Astrocyte of the cerebellum (primary cell): ENCODE measurements at places on chromosomes 16 and 17.

DNA sequence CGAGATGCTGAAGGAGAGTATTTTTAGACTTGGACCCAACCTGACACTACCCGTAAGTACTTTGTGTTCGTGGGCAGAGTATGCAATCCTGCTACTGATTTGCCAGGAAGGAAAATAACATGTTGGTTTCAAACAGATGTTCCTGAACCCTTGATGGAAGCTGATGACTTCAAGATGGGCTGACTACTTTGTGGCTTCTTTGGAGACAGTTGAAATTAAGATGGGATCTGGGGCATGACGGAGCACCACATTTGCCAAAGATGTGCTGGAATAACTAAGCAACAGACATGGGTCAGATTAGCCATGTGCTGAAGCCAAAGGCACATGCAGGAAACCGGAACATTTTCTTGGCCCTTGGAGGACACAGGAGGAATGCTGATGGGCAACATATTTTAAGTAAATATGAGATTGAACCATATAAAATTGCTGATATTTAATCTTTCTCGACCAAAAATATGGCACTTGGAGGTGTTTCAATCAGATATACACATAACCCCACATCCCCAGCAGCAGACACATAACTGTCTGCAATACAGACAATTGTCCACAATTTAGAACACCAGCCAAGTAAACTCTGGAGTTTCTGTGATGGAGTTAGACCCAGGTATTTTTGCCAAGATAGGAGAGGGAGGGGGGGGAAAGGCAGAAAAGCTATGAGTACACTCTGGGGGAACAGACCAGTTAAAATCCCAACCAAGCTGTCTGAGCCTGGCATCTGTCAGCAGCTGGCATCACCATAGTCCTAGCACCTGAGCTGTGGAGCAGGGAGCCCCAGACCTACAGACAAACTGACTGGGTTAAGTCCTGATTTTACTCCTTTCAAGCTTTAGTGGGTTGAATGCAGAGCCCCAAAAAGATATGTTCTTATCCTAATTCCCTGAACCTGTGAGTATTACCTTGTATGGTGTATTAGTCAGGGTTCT is 329.4 kb upstream of the CDH5 start:
- DNase-seq = peak; percentile 59

DNA sequence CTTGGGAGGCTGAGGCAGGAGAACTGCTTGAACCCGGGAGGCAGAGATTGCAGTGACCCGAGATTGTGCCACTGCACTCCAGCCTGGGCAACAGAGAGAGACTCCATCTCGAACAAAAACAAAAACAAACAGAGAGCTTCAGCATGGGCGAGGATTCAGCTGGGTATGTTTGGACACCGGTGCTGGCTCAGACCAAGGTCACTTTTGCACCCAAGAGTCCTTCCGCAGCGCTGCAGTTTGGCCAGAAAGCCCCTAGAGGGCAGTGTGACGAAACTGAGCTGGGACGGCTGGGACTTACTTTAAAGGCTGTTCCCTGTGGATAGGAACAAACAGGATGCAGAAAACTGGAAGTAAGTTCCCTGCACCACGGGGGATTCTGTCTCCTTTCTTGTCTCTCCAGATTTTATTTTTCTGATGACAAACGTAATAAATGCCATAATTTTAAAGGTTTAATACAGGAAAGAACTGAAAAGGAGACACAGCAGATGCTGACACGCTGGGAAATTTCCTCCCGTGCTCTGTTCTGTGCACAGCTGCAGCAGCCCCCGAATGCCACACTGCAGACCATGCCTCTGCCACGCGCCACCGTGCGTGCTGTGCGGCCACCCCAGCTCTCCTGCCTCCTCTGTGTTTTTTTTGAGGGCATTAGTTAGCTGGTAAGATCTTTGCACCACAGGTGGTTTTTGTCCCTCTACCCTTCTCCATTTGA is 25.2 kb upstream of the USP36 start:
- DNase-seq = peak; percentile 48

GRCh38 chr17:64354824-64355535 is 35.7 kb downstream of the PECAM1 start:
- DNase-seq = peak; percentile 44

GRCh38 chr17:57091186-57091618 is 6.2 kb downstream of the AKAP1 start:
- DNase-seq = no peak

GRCh38 chr17:28684963-28685362 is 23.0 kb downstream of the SUPT6H start:
- DNase-seq = no peak

- no peak for DNase-seq
Observed at GRCh38 chr16:14193316-14193871, 122.3 kb downstream of the MRTFB start.

DNA sequence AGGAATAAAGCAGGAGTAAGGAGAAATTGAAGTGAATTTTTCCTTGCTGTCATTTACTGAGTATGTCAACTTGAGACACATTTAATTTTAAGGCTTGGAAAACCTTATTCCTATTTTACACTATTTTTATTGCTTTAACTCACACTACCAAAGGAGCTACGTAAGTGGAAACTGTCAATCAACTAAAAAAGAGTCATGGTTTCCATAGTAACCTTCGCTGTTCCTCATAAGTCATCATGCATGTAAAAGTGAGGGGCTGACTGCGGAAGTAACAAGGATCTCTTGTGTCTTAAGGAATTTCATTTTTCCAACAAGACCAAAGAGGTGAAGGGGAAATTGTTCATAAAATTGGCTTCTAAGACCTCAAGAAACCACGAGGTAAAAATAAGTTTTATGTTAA is 516.2 kb upstream of the CA10 start:
- DNase-seq = no peak

DNA sequence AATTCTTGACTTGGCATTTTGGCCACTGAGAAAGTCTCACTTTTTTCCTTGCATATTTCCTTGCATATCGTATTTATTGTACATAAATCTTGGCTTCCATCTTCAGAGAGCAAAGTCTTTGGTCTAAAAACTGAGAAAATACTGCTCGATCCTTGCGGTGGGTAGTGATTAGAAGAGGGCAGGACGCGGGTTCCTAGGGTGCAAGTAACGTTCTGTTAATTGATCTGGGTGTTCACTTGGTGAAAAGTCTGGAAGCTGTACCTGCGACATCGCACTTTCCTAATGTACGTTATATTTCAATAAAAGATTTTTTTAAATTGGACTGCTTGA is 758 bp upstream of the UBALD2 start:
- no peak for DNase-seq

- no peak for DNase-seq
Observed at GRCh38 chr16:28241924-28242323, 30.2 kb upstream of the XPO6 start.

- no peak for DNase-seq
Observed at GRCh38 chr16:9484881-9485280, 393.4 kb downstream of the HAPSTR1 start.

- DNase-seq = no peak
Observed at GRCh38 chr17:37701496-37701898, 43.4 kb downstream of the HNF1B start.

- DNase-seq = no peak
Observed at GRCh38 chr16:49652456-49653172, 203.3 kb downstream of the ZNF423 start.

DNA sequence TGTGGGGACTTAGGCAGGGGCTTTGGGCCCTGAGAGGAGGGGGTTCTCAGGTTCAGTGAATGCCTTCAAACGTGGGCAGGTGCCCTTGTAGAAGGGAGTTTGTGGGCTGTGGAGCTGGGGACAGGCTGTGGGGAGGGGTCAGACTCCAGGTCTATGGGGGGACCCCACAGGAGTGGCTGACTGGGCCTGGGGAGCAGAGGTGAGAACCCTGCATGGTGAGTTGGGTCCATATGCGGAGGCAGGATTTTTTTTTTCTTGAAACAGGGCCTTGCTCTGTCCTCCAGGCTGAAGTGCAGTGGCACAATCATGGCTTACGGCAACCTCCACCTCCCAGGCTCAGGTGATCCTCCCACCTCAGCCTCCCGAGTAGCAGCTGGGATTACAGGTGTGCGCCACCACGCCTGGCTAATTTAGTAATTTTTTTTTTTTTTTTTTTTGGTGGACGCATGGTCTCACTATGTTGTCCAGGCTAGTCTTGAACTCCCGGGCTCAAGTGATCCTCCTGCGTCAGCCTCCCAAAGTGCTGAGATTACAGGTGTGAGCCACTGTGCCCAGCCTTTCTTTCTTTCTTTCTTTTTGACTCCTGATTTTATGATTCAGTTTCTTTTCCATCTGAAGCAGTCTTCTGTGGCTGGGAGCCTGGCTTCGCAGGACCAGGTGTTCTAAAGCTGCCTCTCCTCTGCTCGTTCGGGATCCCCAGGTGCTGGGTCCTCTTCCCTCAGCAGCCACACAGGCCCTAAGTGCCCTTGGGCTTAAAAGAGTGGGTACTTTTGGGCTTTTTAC is 19.0 kb upstream of the ADCY7 start:
- DNase-seq = no peak

DNA sequence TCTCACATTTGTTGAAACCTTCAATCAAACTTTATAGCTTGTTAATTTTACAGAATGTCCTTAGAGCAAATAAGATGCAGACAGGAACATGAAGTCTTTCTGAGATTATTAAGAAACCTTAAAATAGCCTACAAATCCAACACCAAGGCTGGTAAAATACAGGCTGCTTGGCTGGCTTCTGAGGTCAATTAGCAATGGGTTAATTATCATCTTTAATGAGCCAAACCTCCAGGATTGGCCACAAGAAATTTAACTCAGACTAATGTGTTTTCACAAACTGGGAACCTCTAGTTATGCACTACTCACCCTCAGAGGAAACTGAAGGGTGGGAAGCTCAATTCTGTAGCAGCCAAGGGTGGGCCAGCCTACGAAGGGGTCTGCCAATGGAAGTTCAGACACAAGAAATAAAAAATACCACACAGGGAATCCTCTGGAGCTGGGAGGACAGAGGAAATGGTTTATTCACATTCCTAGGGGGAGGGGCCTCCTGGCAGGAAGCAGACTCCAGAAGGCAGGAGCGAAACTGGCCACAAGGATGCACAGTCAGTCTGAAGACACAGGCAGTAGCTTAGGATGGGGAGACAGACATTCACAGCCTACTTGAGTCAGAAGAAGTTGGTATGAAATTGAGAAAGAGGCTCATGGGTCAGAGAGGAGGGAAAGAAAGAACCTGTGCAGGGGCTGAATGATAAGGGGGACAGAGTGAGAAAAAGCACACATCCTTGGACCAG is 36.1 kb downstream of the HIC1 start:
- peak; percentile 90 for DNase-seq

DNA sequence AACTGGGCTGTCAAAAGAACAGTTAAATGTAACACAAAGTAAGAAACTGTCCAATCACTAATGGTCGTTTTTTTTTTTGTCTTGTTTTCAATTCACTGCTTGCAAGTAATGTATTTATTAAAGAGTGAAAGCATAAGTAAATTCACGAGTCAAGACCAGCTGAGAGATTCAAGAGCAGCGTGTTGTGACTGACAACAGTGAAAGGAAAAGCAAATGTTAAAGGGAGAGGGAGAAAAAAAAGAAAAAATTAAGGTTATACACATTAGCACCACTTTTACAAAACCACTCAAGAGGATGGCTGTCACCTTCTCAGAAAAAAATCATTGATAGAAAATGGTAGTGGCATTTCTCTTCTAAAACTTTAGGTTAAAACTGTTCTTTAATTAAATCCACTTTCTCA is 36.1 kb downstream of the GPATCH8 start:
- DNase-seq = no peak

DNA sequence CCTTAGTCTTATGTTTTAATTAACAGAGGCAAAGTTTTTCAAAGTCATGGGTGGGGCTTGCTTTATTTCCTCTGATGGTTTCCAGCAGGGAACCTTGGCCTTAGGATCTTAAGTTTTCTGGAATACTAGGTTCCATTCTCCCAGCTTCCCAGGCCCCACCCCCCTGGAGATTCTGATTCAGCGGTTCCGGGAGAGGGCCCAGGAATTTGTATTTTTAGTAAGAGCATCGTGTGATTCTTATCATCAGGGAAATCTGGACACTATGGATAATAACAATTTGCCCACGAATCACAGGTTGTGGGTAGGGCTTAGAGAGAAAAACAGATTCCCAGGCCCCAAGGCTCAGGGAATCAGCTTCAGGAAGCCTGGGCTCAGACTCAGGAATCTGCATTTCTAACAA is 263.6 kb downstream of the NTN1 start:
- no peak for DNase-seq

DNA sequence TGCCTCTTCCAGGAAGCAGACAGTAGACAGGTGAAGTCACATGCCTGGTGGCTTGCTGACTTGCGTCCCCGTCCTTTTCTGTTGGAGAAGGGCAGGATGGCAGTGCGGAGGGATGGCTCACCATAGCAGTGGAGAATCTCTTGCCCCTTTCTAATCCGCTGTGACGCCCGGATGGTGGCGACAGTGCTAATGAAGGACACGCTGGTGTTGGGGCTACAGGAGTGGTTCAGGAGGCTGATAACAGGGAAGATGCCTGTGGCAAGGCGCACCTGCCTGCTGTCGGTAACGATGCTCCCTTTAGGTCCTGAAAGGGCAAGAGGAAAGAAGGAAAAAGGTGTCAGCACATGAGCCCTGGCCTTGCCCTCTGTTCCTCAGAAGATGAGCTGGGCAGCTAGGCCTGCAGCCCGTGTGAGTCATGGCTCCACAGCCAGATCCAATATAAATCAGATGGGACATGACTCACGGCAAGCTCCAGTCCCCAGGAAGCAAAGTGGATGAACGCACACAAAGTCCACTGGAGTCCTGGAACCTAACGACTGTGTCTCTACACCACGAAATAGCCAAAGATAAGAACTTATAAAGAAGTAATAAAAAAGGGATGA is 25.5 kb downstream of the SERPINF1 start:
- peak; percentile 84 for DNase-seq

- DNase-seq = no peak
Observed at GRCh38 chr16:14150796-14151195, 79.7 kb downstream of the MRTFB start.

DNA sequence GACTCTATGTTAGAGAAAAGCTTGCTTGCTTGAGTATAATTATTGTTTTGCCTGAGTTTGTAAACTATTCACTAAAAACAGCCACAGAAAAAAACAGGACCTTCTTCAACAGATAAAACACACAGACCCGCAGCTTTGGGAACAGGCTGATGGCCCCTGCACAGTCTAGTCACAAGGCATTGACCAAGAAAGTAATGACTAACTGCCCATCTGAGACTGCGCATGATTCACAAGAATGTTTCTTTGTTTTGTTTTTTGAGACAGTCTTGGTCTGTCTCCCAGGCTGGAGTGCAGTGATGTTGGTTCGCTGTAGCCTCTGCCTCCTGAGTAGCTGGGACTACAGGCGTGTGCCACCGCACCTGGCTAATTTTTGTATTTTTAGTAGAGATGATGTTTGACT is 2.8 kb upstream of the ZKSCAN2 start:
- no peak for DNase-seq

DNA sequence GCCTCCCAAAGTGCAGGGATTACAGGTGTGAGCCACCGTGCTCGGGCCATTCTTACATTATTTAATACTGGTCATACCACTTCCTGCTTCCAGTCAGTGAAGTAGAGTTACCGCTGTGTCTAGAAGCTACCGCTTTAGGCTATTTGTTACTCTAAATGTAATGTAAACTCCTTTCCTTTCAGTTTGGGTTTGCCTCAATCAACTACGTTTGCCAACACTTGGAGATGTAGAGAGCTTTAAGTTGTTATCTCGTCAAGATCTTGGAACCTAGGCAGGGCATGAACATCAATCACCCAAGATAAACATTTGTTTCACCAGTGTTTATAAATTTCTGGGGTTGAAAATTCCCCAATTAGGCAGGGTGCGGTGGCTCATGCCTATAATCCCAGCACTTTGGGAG is 275.9 kb downstream of the STX8 start:
- DNase-seq = no peak
